ENCODE measurements at places on chromosomes 12 and 14.
A peak's percentile ranks its signal among the peaks of the same experiment; 100 is the strongest.

DNA sequence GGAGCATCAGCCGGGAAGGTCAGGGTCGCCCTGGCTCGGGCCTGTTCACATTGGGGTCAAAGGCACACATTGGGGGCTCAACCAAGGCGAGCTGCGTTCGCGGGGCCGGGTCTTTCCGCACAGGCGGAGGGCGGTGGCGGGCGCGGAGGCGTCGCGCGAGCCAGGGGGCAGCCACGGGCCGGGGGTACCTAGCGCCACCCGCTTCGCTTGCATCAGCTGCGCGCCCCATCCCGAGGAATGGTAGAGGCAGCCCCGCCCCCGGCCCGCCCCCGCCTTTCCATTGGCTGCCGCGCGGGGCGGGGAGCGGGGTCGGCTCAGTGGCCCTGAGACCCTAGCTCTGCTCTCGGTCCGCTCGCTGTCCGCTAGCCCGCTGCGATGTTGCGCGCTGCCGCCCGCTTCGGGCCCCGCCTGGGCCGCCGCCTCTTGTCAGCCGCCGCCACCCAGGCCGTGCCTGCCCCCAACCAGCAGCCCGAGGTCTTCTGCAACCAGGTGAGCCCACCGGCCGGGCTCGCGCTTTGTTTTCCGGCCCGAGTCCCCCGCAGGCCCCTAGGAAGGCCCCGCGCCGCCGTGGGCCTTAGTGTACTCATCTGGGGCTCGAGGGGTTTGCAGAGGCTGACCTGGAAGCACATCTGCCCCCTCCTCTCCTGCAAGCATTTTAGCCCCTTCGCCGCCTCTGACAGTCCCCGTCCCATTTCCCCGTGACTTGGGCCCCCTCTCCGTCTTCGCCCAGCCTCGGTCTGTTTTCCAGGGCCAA, at the start of gene ALDH2:
Gene ALDH2 (plus strand): TSS at position 326 of the 754 bp plus-strand sequence. CDS start 50 bp downstream, at position 376.
- DNase-seq, result peak; percentile 78

DNA sequence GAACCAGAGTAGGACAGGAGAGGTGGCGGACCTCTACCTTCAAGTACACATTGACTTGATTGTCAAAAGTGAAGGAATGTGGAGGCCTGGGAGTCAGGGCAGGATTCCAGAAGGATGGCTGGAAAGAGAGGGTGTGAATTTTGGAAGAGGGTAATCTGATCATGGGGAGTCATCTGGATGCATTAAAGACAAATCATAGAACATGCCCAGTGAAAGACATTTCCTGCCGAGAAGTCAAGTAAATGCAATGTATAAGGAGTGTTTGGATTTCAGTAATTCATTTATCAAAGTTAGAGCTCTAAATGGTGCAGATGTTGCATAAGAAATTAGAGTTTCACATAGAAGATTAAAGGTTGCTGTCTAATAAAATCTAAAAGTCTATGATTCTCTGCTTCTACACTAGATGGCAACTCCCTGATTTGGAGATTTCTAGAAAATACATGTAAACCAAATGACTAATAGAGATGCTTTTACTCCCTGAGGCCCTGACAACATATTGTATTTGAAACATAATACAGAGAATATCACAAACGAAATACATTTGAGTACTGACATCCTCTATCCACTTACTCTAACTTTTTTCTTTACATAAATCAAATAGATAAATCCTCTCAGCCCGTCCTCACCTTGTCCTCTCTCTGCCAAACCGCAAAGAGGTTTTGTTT, 91.3 kb downstream of the KCNA5 start:
- no peak for DNase-seq

- no peak for DNase-seq
Measured at GRCh38 chr12:19904819-19905218, 463.5 kb upstream of the PDE3A start.

DNA sequence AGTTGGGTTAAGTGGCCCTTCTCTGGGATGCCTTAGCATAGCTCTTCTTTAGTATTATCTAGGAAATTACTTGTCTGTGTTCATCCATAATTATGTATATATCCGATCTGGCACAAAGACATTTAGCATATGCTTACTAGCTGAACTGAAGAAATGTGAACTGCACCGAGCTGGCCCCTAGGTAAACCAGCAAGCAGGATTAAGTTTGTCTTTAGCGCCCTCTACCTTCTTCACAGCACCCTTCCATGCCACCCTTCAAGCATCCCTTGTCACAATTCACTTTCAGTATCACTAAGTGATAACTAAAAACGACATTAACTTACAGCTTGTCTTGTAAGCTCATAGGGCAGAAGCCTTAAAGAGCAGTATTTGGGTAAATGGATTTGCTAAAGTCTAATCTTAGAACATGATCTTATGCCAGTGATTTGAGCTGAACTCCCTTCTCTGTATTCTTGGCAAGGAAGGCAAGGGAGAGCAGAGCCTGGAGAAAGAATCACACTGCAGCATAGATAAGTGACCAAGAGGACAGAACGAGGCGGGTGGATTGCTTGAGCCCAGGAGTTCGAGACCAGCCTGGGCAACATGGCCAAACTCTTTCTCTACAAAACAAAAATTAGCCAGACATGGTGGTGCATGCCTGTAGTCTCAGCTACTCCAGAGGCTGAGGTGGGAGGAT, 2.6 kb upstream of the HAL start:
- no peak for DNase-seq

GRCh38 chr14:58488550-58488949, 61.0 kb downstream of the KIAA0586 start:
- DNase-seq, result no peak

GRCh38 chr12:121939186-121939585, 20.8 kb downstream of the CFAP251 start:
- no peak for DNase-seq

DNA sequence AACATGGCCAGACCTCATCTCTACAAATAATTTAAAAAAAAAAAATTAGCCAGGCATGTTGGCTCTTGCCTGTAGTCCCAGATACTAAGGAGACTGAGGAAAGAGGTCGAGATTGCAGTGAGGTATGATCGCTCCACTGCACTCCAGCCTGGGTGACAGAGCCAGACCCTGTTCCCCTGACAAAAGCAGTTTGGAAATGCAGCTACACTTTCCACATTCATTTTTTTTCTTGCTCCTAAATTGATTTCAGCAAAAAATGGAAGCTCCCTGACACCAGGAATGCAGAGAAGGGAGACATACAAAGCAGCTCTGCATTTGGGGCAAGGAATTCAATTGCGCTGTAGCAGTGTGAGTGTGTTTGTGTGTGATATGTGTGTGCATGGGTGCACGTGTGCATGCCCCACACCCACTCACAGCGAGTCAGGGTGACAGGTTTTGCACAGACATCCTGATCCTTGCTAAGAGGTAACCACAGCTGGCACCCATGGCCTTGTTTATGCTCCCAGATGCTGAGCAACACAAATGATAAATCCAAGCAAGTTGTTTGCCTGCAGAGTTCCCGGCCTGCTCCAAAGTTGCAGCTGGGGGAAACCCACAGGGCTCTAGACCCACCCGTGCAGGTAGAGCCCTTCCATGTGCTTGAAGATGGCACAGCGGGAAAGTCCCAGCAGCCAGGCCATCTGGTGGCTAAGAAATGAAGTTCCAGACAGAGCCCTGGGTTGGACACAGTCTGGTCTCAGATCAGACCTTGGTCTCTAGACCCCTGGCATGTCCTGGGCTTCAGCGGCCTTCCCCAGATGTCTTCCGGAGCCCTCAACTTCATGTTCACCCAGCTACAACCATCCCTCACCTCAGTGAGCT, 25.9 kb upstream of the BDKRB2 start:
- no peak for DNase-seq

- DNase-seq, result no peak
Measured at GRCh38 chr12:1932264-1932777, 13.9 kb upstream of the CACNA2D4 start.

DNA sequence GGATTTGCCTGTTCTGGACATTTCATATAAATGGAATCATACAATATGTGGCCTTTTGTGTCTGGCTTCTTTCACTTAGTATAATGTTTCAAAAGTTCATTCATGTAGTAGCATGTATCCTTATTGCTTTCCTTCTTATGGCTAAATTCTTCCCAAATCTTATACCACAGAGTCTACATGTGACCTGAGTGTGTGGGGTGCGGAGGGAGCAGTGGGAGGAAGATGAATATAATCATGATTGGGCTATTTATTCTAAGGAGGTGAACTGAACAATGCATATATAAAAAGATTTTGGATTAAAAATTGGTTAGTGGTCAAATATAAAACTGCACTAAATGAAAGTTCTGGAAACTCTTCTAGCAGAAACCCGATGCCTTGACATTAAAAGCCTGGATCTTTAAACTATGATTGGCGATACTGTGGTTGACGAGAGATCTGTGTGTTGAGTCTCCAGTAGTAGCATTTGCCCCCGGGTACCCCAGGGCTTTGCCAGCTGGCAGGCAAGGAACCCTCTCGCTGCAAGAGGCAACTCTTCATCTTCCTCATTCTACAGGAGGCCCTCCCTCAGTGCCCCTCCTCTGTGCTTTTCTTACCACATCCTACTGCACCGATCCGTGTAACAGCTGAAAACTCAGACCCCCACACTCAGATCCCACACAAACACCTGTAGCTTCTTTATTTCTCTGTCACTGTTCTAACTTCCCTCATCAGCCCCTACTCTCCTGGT, 2.6 kb downstream of the CYP46A1 start:
- DNase-seq, result peak; percentile 19

GRCh38 chr14:97180304-97181200, 383.4 kb downstream of the VRK1 start:
- no peak for DNase-seq

DNA sequence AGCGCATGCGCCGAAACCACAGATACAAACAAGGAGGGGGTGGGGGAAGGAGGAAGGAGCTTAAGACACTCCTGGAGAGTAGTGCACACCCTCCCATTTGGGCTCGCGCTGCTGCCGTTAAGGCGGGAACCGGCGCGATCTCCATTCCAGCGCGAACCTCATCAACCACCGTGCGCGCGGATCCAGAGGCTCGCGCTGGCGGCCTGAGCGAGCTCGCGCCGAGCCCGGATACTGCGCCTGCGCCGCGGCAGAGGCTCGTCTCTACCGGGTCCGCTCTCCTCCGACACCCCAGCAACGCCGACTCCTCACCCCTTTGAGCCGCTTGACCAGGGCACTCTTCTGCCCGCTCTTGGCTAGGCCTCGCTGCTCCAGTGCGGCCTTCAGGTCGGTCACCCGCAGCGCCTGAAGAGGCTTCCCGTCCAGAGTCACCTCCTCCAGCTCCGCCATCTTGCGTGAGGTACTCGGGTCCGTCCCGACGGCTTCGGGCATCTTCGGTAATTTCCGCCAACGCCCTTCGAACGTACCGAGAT, at the start of gene ACIN1:
Gene ACIN1 (minus strand): TSS at position 471 of the 530 bp plus-strand sequence. CDS start 24 bp downstream, at position 447.
- DNase-seq, result peak; percentile 99

DNA sequence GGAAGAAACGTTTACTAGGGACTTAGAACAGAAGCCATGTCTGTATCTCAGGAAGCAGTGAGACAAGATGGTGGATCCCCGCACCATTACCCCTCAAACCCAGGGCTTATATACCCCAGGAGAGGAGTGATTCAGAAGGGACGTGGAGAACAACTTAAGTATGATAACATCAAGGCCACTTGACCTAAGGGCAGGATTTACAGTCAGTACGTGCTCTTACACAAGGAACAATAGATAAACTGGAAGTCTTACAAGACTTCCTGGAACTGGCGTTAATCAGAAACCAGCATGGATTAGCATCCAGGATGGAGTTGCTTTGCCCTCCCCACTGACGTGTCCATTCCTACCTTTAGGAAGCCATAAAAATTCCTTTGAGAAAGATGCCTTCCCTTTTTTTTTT, 8.6 kb upstream of the ETFBKMT start:
- DNase-seq, result no peak

- DNase-seq, result peak; percentile 30
Measured at GRCh38 chr14:76292561-76292960, 83.4 kb upstream of the ESRRB start.

All from liver (tissue), 10 donors.